Stimulated activated CD4-positive, alpha-beta T cell treated with anti-CD3 and anti-CD28 coated beads, TNF-alpha, amount 100 ng/mL, for 1 hour (primary cell): ENCODE measurements at places on chromosomes 12 and 14.

DNA sequence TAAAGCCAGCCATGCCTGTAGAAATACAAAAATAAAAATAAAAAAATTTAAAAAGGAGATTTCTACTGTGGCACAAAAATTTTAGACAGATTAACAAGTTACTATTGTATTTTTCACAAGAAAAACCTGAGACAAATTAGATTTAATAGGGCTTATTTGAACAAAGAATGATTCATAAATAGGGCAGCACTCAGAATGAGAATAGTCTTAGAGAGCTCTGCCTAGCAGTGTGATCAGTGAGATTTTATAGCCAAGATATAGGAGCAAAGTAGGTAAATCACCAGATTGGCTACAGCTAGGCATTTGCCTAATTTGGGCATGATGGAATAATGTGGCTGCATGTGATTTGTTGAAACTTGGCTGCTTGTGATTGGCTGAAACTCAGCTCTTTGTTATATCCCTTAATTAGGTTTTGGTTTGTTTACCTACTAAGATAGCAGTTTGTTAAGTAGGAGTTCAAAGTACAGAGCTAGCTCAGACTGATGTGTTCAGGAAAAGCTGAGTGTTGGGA lies 279.7 kb upstream of the TMTC1 start:
- no peak for DNase-seq

- DNase-seq, result no peak
These were observed 666.6 kb downstream of the DIO2 start for GRCh38 chr14:79544698-79545070.

GRCh38 chr12:69341328-69341727 lies 6.9 kb upstream of the LYZ start:
- DNase-seq, result no peak

DNA sequence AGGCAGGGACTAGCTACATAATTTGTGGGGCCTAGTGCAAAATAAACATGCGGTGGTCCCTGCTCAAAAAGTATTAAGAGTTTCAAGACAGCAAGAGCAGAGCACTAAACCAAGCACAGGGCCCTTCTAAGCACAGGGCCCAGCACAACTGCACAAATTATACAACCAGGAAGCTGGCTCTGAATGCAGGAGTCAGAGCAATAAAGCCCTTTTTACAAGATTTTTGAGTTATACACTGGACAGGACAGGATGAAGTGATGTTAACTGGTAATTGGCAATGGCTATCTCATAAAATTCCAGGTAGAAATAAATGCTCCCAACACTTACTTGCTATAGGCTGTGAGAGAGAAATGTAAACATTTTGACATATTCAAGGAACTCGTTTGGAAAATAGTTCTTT lies 86.2 kb upstream of the GPHB5 start:
- DNase-seq, result no peak

GRCh38 chr14:31880935-31881334 lies 196.2 kb upstream of the ARHGAP5 start:
- no peak for DNase-seq

DNA sequence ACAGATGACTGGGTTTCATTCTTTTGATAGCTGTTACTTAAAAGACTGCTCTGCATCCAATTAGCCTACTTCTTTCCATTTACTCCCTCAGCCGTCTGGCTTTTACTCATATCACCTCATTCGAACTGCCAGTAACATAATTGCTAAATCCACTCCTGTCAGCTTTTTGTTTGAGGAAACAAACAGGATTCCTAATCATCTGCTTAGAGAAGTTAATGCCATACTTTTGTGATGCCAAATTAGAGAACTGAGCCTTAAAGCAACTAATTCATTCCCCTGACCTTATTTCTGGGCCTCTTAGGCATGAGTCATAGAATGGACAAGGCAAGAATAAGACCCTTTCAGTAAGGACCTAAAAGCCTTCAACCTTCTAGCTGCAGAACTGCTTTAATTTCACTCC lies 2.9 kb downstream of the OXA1L start:
- no peak for DNase-seq
